ENCODE measurements at places on chromosomes 1 and 21.
A peak's percentile ranks its signal among the peaks of the same experiment; 100 is the strongest.

- DNase-seq: peak; percentile 72
Measured at GRCh38 chr1:116724765-116725375, 29.4 kb upstream of the CD2 start.

DNA sequence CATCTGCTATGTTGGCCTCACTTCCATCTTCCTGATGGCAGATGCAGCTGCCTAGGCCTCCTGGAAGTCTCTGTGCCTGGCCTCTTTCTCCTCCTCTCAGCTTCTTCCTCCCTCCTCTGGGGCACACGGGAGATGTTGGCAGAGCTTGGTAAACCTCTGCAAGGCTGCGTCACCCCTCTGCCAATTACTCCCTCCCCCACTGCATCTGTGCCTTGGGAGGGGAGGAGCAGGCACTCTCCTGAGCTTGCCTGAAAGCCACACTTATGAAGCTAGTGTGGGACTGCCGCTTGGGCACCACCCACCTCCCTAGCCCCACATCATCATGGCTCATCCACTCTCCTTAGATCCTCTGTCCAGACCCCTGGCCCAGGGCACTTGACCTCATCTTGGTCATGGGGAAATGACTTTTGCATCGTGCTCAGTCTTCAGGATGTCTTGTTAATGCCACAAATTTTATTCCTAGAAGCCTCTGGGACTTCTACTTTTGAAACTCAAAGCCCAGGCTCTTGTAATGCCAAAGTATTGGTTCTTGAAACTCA is 7.3 kb upstream of the TMEM51 start:
- DNase-seq: peak; percentile 2

- DNase-seq: no peak
Measured at GRCh38 chr1:2988256-2988655, 33.0 kb upstream of the ACTRT2 start.

DNA sequence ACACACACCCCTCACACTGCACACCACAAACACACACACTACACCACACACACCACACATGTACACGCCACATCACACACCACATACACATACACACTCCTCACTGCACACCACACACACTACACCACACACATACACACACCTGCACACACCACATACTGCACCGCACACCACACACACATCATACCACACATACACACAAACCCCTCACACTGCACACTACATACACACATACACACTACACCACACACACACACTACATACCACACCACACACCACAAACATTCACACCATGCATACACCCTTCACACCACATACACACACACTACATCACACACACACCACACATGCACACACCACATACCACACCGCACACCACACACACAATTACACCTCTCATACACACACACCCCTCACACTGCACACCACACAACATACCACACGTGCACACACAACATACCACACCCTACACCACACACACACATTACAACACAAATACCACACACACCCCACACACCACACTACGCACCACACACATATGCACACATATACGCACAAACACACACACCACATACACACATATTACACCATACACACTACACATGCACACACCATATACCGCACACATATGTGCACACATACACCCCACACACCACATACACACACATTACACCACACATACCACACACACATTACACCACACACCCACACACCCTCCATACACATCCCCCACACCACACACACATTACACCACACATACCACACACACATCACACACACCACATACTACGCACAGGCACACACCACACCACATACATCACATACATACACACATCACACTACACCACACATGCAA is 29.6 kb downstream of the RAB7B start:
- DNase-seq: no peak

DNA sequence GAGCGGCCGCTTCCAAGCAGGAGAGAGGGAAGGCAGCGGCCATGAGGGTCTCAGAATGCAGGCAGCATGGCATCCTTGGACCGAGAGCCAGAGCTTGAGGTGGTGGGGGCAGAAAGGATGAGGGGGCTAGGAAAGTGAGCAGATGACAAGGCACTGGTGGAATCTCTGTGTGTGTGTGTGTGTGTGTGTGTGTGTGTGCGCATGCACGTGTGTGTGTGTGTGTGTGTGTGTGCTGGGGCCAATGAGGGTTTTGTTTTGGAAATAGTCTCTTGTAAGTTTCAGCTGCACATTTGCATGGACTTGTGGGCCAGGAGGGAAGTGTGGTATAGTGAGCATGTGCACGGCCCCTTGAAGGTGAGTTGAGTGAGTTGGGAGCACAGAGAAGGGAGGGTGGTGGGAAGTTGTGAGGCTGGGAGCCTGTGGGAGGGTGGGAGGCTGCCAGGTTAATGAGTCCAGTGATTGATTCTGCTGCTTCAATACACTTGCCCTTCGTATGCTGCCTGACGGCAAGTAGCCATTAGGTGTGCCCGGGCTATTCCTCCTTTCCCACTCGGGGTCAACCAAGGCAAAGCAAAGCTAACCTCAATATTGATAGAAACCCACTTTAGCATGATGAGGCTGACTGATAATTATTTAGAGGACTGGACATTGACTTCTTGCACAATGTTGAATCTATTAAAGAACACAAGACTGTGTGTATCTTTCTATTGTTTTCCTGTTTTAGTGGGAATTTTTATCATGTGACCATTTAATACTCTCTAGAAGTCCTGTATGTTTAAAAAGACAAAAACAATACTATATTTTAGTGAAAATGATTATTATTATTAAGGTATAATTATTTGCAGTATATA is 80.3 kb downstream of the PROX1 start:
- DNase-seq: peak; percentile 61

- DNase-seq: no peak
Measured at GRCh38 chr1:63475761-63476160, 47.3 kb downstream of the ITGB3BP start.

GRCh38 chr1:117636637-117637425 is 31.0 kb downstream of the TENT5C start:
- DNase-seq: no peak

DNA sequence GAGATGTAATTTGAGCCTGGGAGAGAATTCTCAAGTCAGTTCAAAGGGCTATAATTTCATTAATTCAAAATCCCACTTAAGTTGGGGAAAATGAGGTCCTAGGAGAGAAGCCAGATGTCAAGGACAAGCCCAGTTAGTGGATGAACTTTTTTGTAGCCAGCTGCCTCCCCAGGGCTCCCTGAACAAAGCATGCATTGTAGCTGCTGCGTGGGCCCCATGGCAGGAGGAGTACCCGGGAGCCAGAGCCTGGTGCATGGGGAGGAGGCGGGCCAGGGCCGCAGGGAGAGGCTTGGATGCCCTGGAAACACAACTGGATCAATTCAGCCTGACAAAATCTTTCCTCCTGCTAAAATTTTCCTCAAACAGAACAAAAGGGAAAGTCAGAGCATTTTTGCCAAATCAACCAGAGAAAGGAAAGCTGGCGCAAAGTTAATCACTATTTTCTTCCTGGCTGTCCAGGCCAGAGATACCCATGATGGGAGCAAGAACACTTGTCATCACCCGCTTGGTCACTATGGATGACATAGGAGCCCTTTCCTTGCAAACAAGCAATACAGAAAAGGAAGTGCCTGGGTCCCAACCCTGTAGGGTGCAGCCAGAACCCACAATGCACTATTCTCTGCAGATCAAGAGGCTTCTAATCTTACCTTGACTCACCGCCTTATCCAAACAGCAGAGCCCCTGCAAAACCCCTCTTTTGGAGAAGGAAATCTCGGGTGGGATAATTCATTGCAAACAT is 248.1 kb upstream of the RAB4A start:
- DNase-seq: no peak

GRCh38 chr1:205633421-205633976 is 1.7 kb upstream of the ELK4 start:
- DNase-seq: no peak

- peak; percentile 78 for DNase-seq
Measured at GRCh38 chr1:200971955-200972711, 51.4 kb downstream of the KIF21B start.
